CD4-positive, alpha-beta memory T cell (primary cell): ENCODE measurements at places on chromosomes 5 and 9.

- DNase-seq, result no peak
These were observed 186.1 kb downstream of the HSD17B3 start for GRCh38 chr9:96115836-96116235.

GRCh38 chr5:101370181-101370580 lies 467.1 kb upstream of the ST8SIA4 start:
- DNase-seq, result no peak

- DNase-seq, result no peak
These were observed 276.8 kb downstream of the ADAMTS6 start for GRCh38 chr5:65204966-65205365.

DNA sequence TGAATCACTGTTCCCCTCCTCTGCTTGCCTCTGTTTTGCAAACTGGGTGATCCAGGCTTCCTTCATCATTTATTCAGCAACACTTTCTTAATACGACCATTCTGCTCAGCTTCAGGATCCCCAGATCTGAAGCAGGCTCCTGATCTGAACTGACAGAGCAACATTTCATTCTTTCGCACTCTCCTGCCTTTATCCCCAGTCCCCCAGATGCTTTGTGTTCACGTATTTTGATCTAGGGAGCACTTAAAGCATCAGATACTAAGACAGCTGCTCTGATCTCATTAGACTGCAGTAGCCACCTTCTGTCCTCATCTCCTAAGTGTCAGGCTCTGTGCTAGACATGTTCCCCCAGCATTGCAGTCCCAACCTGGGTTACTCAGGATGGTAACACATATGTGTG lies 158.0 kb downstream of the TRIO start:
- no peak for DNase-seq
